ENCODE measurements at places on chromosomes 6 and 20.

GRCh38 chr20:38985603-38986170 lies 23.5 kb downstream of the DHX35 start:
- no peak for DNase-seq

- DNase-seq = no peak
These were observed 38.2 kb downstream of the ZNF341 start for GRCh38 chr20:33770005-33770404.

GRCh38 chr6:167828325-167828956 lies 1.7 kb downstream of the AFDN start:
- DNase-seq = no peak

- DNase-seq = no peak
These were observed 110.3 kb upstream of the PRSS16 start for GRCh38 chr6:27136978-27137814.

- no peak for DNase-seq
These were observed 54.6 kb downstream of the FARS2 start for GRCh38 chr6:5315881-5316280.
